ENCODE measurements at places on chromosomes 12 and 14. TPM values are rescaled to one million over a fixed set of nuclear protein-coding genes. Genes with fewer than 3 reads are reported as not detected.

RD3L gene
- total RNA-seq: not detected

- DNase-seq: no peak
Observed at GRCh38 chr12:93050026-93050747, 121.1 kb upstream of the EEA1 start.

- DNase-seq: no peak
Observed at GRCh38 chr12:11734580-11735180, 85.2 kb downstream of the ETV6 start.

NANOG gene
- not detected for total RNA-seq

DNA sequence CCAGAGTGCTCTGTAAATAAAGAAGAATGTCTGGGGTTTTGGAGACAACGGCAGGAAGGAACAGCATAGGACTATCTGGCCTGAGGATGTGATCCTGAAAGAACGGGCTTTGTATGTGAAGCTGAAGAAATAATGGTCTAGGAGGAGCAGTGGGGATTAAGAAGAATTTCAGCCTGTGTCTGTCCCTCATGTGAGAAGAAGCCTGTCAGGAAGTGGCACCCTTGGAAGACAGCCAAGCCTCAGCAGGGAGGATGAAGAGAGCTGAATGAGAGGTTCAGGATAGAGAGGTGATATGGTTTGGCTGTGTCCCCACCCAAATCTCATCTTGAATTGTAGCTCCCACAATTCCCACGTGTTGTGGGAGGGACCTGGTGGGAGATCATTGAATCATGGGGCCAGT is 56.9 kb upstream of the TCL1A start:
- DNase-seq: no peak

DNA sequence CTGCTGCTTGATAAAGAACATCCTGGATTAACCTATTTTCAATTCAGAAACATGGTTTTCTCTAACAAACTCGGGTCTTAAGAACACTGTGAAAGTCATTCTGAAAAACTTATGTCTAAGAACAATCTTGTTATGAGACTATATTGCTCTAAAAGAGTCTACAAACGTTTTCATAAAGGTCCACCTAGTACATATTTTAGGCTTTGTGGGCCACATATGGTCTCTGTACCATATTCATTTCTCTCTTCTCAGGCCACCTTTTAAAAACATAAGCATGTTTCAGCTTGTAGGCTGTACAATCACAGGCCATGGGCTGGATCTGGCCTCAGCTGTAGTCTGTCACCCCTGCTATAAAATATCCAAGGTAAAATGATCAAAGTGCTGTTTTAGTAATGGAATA is 39.9 kb downstream of the PPP4R3A start:
- DNase-seq: no peak

DNA sequence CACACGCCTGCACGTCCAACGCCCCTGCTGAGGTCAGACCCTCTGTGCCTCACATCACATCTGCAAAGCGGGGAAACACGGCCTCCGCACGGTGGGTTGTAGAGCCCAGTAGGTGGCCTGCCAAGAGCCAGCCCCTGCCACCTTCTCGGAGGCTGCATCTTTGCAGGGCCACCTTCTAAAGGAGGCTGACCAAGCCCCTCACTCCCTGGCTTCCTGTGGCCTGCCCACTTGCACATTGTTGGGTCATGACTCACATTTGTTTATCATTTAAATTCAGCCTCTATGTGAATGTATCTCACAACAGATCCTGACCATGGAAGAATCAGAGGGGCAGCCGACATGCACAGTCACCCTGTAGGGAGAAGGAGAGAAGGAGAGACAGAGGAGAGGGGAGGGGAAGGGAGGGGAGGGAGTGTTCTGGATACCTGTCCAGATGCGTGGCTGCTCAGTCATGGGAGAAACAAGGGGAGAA is 319.5 kb upstream of the DIO3 start:
- DNase-seq: no peak

ACSM4 gene
- total RNA-seq: not detected

C12orf54 gene
- total RNA-seq: not detected

- DNase-seq: no peak
Observed at GRCh38 chr12:71152851-71153250, 4.9 kb downstream of the TSPAN8 start.

INHBC gene
- total RNA-seq: not detected

- DNase-seq: no peak
Observed at GRCh38 chr12:51953089-51953488, 1.6 kb downstream of the ACVR1B start.

GRCh38 chr12:58887068-58887467 is 33.2 kb downstream of the LRIG3 start:
- no peak for DNase-seq

DNA sequence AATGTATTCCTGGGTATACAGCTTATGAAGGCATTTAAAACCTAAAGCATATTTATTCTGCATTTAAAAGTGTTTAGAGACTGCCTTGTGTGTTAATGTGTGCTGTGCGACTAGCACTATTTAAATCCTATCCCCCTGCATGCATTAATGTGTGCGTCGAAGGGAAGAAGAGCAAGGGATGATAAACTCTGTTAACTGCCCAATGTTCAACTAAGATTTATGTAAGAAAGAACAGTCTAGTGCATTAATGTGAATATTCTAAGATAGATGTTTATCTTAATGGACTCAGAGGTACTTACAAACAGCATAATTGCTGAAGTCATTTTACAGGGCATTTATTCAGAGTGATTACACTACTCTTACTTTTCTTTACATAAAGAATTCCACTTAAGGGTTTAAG is 424.8 kb downstream of the DIO2 start:
- DNase-seq: no peak

SYT1 gene
- total RNA-seq: 0.59 TPM

GRCh38 chr14:69244946-69245345 is 15.0 kb upstream of the GALNT16 start:
- DNase-seq: no peak

GRCh38 chr14:64753374-64753773 is 49.1 kb downstream of the PLEKHG3 start:
- no peak for DNase-seq

GRCh38 chr12:30268041-30268440 is 427.6 kb downstream of the IPO8 start:
- no peak for DNase-seq

GRCh38 chr12:80168936-80169335 is 69.6 kb downstream of the OTOGL start:
- DNase-seq: no peak

- no peak for DNase-seq
Observed at GRCh38 chr14:36505892-36506731, 13.9 kb downstream of the NKX2-1 start.

DNA sequence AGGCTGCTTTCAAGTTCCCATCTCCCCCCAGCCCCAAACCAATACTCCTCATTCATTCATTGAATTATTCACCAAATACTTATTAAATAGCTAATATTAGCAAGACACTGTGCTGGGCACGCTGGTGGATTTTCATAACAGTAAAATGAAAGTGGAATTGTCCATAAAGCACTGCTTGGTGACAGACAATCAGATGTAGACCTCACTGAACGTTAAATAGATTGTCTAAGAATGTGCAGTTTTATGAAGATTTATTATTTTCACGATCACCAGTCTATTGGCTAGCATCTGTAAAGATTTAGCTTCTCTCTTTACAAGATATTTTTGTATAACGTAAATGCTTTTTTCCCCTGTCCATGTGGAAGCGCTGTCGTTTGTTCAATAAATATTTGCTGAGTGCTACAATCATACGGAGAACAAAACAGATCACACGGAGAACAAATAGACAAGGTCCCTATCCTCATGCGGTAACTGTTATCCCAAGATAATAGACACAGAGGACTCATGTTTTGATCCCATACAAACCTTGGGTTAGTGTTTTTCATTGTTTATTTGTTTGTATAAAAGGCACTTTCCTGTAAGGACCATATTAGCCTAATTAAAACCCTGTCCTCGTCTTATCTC is 397.6 kb downstream of the BCAT1 start:
- no peak for DNase-seq

GRCh38 chr12:93415723-93416464 is 25.9 kb downstream of the UBE2N start:
- DNase-seq: no peak

DNA sequence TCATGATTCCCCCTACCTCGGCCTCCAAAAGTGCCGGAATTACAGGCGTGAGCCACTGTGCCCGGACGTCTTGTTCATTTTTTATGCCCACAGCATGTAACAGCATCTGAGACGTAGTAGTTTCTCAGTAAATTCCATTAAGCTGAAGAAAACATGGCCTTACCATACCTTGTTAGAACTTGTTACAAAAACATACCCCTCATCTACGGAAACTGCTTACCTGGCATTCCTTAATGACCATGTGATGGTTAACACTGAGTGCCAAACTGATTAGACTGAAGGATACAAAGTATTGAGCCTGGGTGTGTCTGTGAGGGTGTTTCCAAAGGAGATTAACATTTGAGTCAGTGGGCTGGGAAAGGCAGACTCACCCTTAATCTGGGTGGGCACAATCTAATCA is 186.8 kb downstream of the CEP128 start:
- DNase-seq: no peak

DNA sequence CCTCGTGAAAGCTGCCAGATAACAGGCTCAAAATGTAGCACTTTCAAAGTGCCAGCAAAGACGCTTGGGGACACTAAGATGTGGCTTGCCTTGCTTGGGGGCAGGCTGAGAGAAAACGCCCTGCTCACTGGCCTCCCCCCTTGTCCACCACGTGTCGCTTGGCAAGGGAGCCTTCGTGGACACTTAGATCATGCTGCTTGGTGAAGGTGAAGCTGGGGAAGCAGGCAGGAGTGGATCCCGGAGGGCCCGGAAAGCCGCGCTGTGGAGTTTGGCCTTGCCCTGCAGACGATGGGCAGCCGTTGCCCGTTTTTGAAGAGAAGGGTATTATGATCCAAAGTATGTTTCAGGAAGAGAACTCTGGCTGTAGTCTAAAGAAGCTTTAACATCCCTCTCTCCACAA is 53.4 kb upstream of the BDKRB2 start:
- DNase-seq: no peak

Measured in pulmonary artery endothelial cell (primary cell).